ENCODE measurements at places on chromosomes 2 and 18.

GRCh38 chr2:221908518-221908917 is 336.4 kb upstream of the EPHA4 start:
- no peak for DNase-seq

DNA sequence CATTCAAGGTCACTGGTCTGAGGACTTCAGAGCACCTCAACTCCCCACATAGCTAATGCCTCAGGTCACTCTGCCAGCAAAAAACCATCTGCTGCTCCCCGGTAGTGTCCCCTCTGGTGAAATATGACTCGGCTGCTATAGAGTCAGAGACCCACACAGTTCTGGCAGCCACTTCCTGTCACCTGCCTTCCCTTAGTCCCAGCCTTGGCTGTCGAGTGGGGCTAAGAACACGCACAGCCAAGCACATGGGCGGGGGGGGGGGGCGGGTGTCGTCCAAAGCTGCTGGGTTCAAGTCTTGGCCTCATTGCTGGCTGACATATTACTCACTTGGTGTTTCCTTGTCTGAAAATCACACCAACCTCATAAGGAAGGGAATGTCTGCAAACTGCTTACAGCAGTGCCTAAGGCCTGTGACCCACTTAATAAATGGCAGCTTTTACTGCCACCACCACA is 37.5 kb downstream of the POLR1A start:
- DNase-seq, result no peak

GRCh38 chr18:22790545-22791309 is 142.4 kb upstream of the RBBP8 start:
- DNase-seq, result no peak

- no peak for DNase-seq
Measured at GRCh38 chr18:62948788-62949187, 233.4 kb downstream of the PHLPP1 start.

DNA sequence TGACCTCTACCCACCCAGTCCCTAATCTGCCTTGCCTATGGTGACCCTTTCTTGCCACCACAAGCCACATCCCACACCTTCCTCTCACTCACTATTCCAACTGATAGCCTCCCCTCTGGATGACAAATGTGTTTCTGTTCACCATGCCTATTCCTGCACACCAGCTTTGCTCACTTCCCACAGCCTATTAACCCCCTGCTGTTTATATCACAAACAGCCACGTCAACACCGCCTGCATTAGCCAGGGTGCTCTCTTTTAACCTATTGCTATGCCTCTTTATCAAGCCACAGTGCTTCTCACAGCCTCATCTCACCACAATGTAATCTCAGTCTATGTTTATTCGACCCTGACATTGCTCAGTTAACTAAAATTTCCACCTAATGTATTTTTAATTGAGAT is 271.8 kb downstream of the SUCLG1 start:
- DNase-seq, result no peak

DNA sequence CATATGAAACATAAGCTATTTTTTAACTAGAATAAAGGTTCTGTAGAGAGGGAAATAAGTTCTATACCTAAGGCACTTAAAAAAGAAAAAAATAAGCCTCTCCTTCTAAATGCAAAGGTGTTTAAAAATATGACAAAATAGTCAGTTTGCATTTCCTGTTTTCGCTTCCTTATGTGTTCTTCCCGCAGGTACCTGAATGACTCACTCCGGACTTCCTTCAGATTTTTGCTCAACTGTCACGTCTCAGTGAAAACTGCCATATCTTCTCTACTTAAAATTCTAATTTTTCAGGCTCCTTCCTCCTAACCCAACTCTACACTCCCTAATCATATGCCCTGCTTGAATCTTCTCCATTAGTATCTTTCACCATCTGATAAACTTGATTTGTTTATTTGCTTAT is 1333.1 kb downstream of the LRP1B start:
- DNase-seq, result no peak

DNA sequence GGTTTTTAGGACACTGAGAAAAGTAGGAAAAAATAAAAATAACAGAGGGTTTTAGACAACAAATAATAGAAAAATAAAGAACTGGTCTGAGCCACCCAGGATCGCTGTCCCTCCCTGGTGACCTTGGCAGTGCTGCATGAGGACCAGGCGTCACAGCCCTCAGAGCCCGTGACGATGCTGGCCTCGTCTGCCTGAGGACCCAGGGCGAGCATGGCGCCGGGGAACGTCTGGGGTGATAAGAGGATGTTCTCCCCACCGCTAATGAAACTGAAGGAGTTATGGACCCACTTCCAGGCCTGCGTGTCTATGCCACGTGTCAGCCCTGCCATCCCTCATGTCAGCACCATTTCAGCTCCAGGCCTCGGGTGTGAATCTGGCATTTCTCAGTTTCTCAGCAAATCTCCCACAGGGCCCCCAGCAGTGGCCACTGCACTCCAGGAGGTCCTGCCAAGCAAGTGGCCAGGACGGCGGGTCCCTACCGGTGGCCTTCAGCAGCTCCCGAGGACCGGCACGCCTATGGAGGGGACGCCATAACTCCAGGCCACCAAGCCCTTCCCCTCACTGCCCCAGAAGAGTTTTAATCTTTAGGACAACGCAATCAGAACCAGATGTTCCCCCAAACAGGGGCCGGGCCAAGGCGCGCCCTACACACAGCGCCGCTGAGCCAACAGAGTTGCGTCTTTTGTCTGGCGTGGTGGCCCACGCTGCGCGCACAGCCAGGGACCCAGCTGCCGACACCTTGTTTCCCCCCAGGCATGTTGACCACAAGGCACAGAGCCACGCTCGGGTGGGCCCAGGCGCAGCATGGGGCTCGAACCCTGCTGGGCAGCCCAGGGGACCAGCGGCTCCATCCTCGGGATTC is 179.7 kb downstream of the TWIST2 start:
- DNase-seq, result no peak

DNA sequence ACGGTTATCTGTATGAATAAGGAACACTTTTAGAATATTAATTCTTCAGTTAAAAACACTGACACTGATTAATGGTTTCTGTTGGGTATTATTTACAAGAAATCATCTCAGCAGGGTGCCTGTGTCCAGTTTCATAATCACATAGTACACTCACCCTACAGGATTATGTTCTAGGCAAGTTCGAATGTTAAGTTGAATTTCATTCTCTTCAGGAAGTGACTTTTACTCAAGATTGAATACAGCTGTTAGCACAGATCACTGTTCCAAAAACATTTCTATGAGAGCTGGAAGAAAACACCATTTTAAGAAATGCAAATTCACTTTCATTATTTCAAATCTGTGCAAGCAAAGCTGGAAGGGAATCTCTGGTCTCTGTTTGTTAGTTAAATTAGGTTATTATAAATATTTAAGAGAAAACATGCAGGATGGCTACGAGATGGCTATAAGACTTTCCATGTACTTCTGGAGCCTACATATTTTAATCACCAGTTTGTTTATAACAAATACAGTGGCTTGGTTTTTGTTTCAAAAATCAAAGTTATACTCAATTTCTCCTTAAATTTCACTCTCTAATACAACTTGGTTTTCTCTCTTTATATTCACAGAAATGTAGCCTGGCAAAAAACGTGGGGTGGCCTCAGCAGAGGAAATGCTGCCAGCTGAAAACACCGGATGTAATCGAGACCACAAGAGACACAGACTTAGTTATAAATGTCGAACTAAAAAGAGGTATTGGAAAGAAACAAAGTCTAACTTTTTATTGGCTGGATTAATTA is 65.8 kb downstream of the RBMS1 start:
- DNase-seq, result no peak

DNA sequence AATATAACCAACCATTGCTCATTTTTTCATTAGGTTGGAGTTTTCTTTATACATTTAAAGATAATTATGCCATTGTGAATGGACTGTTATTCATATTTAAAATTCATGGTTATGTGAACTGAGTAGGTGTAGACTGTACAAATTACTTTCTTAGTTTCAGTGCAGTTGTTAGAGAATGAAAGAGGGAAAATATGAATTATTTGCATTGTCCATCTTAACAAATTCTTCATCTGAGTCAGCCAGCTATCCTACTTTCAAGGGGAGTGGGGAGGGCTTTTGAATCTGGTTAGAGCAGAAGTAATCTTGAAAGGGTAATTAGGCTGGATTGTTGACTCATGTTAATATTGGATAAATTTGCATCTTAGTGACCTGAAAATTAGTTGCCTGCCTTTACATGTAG is 212.0 kb downstream of the MCFD2 start:
- no peak for DNase-seq

Data from ACHN (cell line).